ENCODE measurements at places on chromosomes 7 and 10. TPM values are rescaled to one million over a fixed set of nuclear protein-coding genes. Genes with fewer than 3 reads are reported as not detected.
A peak's percentile ranks its signal among the peaks of the same experiment; 100 is the strongest.

PMS2 gene
- 8.0 TPM for total RNA-seq

ATP6V0A4 gene
- total RNA-seq: not detected

AKR1C8 gene
- not detected for total RNA-seq

MMD2 gene
- not detected for total RNA-seq

OR2A42 gene
- 0.14 TPM for total RNA-seq

OR2A7 gene
- total RNA-seq: 1.4 TPM

DNA sequence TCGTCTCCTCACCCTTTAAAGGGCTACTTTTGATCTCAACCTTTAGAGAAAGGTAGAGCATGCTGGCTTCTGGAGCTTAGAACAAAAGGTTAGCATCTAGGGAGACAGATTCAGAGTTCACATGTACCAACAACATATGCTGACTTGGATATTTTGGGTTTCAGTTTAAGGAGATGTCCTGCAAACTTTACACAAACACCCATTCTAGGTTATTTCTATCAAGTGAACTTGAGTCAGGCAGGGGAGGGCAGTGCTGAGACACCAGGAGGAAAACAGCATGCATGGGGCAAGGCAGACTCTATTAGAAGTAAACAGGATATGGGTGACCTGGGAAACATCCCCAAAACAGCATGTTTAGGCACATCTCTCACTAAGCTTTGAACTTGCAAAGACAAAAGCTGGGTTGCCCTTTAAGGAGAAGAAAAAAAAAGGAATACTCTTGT lies 43.8 kb downstream of the ARL4A start:
- no peak for DNase-seq

DNA sequence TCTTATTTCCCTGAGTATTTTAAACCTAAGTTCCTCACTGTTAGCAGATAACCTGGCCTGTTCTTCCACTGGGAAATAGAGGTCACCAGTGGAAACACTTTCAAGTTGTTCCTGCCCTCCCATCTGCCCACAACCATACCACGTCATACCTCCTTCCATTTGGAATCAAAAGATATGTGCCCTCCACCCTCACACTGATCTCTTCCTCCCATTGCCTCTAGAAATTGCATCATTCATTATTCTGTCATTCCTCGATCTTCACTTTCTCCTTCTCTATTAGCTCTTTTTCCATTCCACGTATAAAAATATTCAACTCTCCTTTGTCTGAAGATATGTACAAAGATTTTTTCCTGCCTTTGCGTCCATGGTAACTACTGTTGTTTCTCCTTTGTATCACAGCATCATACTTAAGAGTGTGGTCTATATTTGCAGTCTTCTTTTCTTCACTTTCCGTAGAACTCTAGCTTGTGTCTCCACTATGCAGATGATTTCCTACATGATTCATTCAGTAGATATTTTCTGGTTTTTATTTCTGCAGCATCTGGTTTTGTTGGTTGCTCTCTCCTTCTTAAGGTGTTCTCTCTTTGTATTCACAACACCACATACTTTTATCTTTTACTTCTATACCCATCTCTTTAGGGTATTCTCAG lies 312.3 kb downstream of the REEP3 start:
- no peak for DNase-seq

DNA sequence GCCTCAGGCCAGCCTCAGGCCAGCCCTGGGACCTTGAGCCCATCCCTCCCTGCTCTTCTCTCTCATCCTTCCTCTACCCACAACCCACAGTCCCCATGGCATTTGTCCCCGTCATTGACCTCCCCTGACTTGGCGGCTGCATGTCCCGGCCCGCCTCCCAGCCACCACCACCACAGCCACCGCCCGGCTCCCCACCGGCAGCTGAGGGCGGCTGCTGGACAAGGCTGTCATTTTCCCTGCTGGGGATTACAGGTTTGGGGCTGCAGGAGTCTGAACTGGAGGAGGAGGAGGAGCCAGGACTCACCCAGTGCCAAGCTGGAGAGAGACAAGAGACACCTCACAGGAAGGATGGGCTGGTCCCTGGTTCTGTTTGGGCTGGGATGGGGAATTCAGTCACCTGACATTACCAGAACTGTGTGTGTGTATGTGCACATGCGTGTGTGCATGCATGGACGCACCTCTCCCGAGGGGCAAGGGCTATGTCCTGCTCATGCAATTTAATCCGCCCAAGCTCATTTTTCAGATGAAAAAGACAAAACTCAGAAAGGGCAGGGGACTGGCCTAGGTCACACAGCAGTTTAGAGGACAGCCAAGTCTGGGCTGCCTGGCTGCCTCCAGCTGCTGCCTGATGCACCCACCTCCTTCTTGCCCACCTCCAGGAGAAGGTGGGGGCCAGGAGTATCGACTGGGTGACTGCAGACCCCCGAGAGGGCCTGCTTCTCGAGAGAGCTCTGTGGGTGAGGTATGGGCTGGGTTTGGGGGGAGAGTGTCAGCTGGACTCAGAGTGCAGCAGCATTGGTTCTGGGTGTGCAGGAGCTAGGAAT lies 113.1 kb downstream of the ZMIZ1 start:
- no peak for DNase-seq

DNA sequence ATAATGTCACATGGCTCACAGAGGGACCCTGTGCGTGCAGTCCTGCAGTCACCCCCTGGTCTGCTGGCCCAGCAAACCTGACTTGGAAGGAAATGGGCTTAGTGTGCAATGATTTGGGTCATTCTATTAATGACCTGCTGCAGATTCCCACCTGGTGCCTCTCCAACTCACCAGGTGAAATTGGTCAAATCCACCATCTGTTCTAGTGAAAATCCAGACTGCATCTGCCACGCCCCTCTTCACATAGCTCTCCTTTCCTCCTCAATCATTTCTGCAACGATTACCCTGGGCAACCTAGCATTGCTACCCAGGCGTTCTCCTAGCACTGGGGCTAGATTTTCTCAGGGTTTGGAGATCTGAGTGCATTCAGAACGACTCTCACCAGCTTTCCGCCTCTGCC lies 29.4 kb downstream of the SRRM3 start:
- DNase-seq: no peak

DNA sequence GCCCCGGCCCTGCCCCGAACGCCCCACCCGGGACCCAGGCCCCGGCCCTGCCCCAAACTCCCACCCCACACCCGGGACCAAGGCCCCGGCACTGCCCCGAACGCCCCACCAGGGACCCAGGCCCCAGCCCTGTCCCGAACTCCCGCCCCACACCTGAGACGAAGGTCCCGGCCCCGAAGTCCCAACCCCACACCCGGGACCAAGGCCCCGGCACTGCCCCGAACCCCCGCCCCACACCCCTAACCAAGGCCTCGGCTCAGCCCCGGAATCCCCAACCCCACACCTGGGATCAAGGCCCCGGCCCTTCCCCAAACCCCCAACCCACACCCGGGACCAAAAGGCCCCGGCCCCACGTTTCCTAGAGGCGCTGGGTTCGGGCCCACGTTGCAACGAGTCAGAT lies 1.1 kb upstream of the LARP4B start:
- peak; percentile 83 for DNase-seq

GRCh38 chr7:14851610-14852009 lies 50.9 kb downstream of the DGKB start:
- DNase-seq: no peak

DNA sequence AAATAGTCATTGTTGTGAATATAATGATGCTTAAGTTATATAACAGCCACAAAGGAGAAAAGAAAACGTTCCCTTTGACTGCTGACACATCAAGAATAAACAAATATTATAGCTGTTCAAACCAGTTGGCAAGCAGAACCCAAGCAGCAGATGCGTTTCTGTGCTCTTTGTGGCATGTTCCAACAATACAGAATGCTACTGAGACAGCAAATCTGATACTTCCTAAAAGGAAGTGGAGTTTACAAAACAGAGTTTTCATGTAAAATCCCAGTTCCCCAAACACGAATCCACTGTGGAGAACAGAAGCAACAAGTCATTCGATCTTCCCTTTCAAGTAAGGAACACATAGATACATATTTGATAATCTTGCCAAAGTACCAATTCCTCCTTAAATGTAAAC lies 170.9 kb upstream of the ASAH2 start:
- no peak for DNase-seq

DNA sequence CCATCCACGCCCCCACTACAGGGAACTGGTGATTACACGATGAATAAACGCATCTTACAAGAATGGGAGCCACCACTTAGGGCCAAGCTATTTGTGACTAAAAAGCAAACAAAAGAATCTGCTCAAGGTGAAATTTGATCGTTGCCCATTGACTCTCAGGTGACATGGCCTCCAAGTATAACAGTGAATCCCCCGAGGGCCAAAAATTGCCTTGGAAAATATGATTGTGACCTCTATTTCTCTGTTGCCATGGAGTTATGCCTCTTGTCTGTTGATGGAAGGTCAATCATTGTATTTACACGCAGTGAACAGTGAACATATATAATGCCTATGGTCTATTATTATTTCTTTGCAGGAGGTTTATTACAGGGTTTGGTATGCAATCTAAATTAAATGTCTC lies 282.3 kb downstream of the KLF6 start:
- DNase-seq: no peak

GRCh38 chr7:121341933-121342332 lies 13.1 kb downstream of the WNT16 start:
- no peak for DNase-seq

- no peak for DNase-seq
Observed at GRCh38 chr7:105532709-105533460, 884 bp downstream of the RINT1 start.

DNA sequence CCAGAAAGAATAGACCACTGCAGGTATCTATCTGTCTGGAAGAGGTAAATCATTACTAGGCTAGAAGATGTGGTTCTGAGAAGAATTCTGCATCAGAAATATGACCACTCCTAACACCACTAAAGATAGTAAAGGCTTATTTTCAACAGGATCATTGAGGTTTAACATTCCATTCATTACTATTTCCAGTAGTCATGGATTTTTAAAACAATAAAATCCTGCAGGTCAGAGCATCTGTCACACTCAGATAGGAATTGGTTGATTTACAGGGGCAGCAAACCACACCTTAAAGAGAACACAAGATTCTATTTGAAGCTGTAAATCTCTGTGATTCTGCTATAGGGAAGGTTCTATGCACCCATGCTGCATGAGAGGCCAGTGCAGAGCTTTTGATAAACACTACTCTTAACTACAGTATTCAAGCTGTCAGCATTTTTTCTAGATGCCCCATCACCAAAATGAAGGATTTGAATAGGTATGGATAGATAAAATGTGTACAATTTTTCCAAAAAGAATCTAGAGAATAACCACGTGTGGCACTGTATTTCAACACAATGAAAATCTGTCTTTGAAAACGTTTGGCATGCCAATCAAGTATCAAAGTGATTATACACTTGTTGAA lies 14.6 kb downstream of the LRRC17 start:
- DNase-seq: no peak

DNA sequence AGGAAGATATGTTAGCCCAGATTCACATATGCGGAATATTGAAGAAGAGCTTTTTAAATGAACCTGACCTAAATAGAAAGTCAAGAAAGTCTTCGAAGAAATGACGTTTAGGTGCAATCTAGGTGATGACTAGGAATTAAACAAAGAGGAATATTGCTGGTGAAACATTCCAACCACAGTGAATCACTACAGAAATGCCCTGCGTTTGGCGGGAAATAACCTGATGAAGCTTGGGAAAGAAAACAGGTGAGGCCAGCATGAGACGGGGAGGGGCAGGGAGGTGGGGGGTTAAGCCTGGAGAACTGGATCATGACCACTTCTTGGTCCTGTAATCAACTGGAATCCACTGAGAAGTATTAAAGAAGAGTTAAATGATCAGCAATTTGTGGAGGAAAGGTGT lies 299.4 kb upstream of the VSTM2A start:
- no peak for DNase-seq

- no peak for DNase-seq
Observed at GRCh38 chr10:46304062-46304461, 17.3 kb downstream of the ANTXRL start.

DNA sequence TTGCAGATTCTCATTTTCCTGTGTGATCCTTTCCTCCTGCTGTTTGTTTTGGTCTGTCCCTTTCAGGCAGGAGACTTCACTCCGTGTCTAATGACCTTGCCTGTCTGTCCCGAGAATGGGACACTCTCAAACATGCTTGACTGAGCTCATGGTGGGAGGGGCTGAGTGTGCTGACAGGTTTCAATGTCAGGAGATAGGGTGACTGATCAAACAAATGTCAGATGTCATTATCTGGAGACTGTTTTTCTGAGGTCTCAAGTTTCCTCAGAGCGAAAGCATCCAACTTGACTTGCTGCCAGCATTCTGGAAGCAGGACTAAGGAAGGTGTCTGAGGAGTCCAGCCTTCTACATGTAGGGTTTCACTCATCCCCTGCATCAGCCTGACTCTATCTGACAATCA lies 228.8 kb upstream of the KIAA1217 start:
- no peak for DNase-seq

DNA sequence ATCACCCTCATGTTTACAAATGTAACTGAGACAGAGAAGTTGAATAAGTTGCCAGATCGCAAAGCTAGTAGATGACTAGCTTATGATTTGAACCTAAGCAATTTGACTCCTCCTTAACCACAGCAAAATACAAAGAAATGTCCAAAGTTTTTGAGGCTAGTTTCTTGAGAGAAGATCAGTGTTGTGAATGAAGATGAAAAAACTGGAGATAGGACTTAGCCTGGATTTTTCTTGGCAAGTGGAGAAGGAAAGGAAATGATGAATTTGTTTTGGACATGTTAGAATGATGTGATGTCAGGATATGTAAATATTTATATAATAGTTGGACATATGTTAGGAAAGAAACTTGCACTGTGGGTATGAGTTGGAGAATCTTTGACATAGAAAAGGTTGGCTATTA lies 149.8 kb downstream of the LSMEM1 start:
- no peak for DNase-seq

DNA sequence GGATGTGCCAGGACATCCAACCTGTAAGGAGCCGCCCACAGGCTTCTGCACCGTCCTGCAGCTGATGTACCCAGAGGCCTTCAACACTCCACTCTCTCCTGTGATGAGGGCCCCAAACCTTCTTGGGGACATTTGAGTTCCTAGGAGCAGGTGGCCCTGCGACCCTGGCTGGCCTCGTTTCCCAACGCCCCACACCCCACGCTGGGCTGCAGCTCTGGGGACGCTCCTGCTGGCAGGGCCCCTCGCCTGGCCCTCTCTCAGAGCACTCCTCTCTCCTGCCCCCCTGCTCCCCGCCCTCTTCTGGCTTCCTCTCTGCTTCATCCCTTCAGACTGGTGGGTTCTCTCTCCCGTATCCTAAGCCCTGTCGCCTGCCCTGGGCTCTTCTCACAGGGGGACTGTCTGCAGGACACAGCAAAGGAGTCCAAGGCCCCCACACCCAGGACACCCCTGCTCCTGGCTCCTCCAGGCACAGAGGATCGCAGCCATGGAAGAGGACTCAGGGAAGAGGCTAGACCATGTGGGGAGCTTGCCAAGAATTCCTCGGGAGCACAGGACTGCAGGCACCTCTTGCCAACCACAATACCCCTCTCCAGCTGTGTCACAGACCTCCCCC lies 541.4 kb downstream of the TCERG1L start:
- peak; percentile 62 for DNase-seq

All from posterior vena cava (tissue), 2 donors.